ENCODE measurements at places on chromosomes 3 and 15. TPM values are rescaled to one million over a fixed set of nuclear protein-coding genes. Genes with fewer than 3 reads are reported as not detected.

The TARS3 gene
- polyA plus RNA-seq = 0.94 TPM

The GOLGA8J gene
- not detected for polyA plus RNA-seq

The TBL1XR1 gene
- polyA plus RNA-seq = 26.9 TPM

The NUP210 gene
- polyA plus RNA-seq = 0.14 TPM

The ATP13A5 gene
- polyA plus RNA-seq = not detected

The HRG gene
- polyA plus RNA-seq = not detected

All from endothelial cell of umbilical vein (primary cell).